Stimulated activated CD8-positive, alpha-beta memory T cell treated with anti-CD3 and anti-CD28 coated beads, Interleukin-15, amount 100 ng/mL, for 4 hours (primary cell): ENCODE measurements at places on chromosomes 13 and 19.
A peak's percentile ranks its signal among the peaks of the same experiment; 100 is the strongest.

DNA sequence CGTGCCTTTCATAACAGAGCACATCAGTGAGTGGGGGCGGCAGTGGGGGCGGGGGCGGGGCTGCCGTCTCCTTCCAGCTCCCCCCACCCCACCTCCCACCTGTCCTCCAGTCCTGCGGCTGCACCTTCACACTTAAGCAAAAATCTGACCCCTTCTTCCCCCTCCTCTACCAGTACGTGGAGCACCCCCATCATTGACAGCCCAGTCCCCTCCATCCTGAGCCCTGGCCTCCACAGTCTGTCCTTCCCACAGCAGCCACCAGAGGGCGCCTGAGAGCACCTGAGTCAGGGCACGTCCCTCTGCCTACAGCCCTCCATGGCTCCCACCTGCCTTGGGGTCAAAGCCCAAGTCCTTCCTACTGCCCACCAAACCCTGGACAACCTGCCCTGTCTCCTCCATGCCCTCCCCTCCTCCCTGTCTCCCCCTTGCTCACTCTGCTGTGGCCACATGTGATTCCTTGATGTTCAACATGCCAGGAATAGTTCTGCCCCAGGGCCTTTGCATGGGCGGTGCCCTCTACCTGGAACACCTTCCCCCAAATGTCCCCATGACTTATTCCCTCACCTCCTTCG lies 4.0 kb downstream of the EBI3 start:
- peak; percentile 21 for DNase-seq

DNA sequence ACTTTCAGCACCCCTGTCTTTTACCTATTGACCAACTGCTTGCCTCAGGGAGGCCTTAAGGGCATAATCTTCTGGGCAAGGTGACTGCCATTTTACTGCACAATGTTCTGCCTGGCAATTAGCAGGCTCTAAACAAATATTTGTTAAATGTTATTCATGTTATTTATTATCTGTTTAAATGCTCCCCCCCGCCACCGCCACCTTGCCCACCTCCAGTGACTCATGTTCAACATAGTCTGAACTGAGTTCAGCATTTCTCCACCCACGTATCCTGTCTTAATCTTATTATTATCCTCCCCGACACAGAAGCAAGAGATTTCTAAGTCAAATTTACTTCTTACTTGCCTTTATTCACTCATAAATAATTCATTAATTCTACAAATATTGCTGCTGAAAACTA lies 144.8 kb downstream of the LIG4 start:
- no peak for DNase-seq

DNA sequence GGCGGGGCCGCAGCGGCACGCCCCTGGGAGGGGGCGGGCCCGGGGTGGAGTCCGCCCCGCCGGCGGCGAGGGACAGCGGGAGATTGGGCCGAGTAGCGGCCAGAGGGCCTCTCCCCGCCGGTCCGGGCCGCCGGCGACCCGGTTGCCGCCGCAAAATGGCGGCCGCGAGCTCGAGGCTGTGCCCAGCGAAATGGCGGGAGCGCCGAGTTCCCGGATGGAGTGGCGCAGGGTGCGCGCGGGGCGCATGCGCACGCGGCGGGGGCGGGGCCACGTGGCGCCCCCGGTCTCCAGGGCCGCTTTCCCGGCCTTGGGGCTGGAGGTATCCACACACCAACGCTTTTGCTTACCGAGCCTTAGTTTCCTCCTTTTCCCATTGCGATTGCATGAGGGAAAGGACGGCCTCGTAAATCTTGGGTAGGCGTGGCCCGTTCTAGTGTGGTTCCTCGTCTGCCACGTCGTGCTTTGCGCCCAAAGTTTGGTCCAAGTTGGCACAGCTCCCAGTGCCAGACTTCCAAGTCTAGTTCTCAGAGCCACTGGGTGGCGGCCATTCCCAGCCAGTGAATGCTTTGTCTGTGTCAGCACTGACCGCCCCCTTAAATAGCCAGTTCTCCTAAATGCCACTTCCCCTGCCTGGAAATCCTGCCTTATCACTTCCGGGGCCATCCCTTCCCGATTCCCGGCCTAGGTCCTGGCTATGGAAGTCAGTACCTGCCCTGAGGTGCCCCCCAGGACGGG lies 513 bp downstream of the CIRBP start:
- peak; percentile 77 for DNase-seq

DNA sequence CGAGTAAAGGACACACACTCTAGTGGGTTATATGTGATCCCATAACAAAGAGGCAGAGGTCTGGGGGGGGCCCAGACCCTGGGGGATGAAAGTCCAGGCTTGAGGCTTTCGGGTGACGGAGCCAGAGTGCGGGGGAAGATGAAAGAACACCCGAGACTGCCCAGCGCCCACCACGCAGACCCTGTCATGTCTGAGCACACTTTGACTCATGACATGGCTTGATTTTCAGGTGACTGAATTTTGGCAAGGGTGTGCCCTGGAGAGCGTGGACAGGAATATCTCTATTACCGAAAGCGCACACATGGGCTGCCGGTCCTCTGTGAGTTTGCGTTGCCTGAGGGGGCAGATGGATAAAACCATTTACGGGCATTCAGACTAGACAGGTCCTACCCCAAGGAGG lies 192.0 kb upstream of the SOX1 start:
- DNase-seq, result no peak

GRCh38 chr13:114264886-114265611 lies 16.4 kb upstream of the UPF3A start:
- no peak for DNase-seq

DNA sequence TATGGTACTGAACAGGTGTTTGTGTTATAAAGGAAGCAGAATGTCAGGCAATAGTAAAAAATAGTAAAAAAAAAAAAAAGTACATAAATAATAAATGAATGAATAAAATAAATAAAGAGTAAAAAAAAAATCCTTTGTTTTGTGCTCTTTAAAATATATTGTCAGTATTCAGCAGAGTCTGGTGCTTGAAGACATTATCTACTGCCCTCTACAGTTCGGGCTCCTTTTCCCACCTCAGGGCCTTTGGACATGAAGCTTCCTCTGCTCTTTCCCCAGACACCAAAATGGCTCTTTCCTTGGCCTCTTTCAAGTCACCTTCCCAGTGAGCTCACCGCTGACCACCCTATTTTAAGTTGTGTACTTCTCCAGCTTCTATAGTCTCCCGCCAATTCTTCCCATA lies 137.5 kb downstream of the TNFRSF19 start:
- DNase-seq, result no peak

- no peak for DNase-seq
These were observed 5.7 kb downstream of the AP1M1 start for GRCh38 chr19:16203256-16204004.

- DNase-seq, result no peak
These were observed 5.6 kb upstream of the ATP11A start for GRCh38 chr13:112684071-112684845.
